ENCODE measurements at places on chromosomes 3 and 15.

DNA sequence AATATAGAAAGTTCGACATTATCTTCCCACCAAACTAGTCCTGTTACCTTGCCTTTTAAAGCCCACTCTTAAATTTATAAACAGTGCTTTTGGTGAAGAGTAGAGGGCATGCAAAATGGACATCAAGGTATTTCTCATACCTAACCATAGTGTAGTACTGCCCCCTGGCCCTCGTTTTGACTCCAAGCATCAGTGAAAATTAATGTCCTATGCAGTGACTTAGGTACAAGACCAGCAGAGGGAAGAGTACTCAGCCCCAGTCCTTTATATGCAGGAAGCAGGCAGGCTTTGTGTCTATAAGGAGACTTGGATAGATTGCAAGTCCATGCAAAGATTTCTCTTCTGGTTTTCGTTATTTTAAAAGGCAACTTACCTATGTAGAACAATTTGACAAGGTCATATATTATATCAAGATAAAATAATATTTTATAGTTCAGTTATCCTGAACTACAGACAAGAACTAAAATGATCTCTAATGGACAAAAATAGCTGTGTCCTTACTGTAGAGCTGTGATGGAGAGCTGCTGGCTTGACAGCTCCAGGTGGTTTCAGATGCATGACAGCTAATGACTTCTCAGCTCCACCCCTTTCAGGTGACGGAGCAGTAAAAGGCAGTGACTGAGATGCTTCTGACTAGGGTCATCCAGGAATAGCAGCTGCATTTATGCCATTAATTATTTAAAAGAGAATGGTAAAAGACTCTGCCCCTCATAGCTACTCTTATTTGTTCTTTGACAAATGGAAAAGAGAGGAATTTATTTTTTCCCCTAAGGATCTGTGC is 646.1 kb downstream of the SQOR start:
- no peak for DNase-seq

DNA sequence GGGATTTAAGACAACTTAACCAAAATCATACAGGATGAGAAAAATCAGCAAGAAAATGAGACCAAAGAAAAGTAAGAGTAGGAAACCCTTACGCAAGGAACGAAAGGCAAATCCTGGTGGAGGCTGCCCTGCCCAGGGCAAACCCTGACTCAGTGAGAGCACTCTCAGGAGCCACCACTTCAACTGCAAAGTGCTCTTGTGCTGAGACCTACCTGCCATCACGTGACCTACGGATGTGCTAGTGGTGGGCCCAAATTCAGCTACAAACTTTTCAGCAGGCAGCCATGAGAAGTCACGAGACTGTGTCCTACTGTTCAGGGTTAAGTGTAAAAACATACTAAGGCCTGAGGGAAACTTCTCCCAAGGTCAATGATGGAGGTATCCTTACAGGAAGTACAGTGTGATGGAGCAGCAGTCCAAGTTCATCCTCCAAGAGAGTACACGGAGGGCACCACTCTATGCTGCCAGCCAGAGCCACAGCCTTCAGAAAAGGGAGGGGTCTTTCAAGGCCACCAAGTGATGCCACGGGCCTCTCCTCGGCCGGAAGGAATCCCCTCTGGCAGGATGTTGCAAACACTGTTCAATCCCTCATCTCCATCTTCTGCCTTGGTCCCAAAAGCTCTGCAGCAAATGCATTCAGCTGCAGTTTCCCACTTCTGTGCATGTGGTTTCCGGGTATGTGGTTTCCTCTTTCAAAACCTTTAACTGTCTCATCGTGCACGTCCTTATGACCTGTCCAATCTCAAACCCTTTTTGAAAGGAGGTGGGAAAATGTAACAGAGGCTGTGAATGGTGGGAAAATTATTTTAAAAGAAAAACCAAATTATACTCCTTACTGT is 9.5 kb downstream of the CHSY1 start:
- no peak for DNase-seq

DNA sequence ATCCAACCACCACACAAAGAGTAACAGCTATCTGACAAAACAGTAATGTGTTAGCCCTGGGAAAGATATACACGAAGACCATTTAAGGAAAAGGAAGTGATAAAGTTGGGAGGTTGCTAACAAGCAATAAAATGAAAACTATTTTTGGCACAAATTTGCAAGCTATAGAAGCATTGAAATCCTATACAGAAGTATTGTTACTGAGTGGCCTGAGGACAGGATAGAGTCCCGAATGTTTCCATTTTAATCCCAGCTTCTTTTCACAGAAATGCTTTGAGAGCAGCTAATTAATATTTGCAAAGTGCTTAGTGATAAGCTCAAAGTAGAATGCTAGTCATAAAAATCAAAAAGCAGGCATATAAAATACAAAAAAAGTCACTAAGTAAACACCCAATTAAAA is 51.5 kb downstream of the RAD18 start:
- DNase-seq: no peak

DNA sequence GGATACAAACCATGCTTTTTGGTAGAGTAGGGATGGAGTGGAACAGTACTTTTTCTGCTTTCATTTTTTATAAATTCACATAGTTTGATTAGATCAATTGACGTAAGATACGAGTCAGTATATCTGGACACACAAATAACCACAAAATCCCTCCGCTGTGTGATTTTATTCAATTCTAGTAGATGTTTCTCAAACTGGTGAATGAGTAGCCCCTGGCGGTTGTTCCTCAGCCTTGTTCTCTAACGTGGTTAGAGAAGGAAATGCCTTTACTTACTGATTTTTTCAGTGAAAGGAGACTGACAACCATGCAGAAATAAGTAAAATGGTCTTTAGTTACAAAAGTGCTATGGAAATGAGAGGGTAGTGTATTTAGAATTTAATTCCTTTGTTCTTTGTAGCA is 161.0 kb downstream of the TCF12 start:
- DNase-seq: no peak

DNA sequence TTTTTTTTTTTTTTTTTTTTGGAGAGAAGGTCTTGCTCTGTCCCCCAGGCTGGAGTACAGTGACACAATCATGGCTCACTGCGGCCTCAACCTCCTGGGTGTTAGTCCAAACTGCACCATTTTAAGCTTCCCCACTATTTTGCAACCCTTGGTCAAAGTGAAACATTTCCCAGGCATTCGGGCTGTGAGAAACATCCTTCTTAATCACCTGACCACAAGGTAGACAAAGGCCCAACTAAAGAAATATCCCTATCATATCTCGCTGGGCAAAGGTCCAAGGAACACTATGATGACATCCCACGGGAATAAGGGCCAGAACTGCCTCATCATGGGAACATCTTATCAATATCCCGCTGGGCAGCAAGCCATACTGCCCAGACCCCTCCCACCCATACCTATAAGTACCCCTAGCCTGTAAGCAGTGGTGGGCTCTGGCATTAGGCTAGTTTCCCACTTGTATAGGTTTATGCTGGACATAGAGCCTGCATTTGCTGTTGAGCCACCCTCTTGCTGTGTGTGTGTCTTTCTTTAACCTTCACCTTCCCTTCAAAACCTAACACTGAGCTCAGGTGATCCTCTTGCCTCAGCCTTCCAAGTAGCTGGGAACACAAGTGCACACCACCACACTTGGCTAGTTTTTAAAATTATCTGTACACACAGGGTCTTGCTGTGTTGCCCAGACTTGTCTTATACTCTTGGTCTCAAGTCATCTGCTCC is 95.2 kb downstream of the SEMA5B start:
- DNase-seq: peak; percentile 89

- no peak for DNase-seq
These were observed 76.8 kb downstream of the IMPG2 start for GRCh38 chr3:101243285-101244211.

- no peak for DNase-seq
These were observed 86.6 kb downstream of the SNRK start for GRCh38 chr3:43372809-43373559.

DNA sequence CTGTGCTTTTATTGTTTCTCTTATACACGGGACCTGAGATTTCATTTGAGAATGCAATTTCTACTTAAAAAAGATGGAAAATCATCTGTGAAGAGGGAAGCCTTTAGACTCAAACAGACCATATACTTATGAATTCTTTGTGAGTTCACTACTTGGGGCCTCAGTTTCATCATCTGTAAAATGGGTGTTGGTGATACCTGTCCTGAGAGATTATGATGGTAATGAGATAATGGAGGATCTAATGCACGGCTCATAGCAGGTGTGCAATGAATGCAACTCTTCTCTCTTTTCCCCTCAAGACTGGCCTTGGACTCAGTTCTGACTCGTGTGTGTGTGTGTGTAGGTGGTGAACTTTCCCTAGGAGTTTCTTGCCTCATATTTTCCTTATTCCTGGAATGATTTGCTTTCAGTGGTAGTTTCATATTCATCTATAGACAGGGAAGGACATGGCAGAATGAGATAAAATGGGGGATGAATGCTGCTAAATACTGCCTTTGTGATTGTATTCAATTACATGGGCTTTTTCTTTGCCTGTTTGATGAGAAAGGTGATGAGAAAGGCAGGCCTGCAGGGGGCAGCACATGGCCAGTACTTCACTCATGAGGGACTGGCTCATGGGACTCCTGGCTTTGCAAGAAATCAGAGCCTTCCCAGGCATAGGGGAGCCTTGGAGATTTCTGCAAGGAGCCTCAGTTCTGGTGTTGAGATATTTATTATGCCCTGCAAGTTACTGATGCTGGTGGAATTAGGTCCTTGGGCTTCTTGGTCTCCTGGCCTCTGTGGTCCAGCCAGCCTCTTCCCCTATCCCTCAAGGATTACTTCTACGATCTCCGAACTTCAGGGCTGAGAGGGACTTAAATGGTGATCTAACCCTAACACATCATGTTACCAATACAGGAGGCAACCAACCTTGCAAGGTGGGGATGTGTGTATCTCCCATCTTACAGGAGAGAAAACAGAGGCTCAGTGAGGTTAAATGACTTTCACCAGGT is 70.7 kb downstream of the RPLP1 start:
- peak; percentile 68 for DNase-seq

DNA sequence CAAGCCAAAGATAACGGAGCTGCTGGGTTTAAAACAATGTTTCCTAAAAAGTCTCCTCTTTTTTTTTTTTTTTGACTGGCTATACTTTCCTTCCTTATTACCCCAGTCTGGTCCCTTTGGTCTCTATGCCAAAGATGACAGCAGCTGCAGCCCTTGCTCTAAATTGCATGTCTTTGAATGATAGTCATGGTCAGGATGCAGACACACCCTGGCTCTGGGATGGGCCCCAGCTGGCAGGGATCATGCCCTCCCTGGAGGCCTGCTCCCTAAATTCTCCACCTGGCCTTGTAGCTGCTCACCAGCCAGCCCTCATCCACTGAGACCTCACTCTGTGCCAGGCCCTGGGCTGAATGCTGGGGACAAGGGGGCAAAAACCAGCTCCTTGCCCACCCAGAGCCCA is 95.8 kb downstream of the MESD start:
- no peak for DNase-seq

GRCh38 chr15:64990168-64990470 is 405 bp upstream of the SPG21 start:
- DNase-seq: no peak

Data from NCI-H226 (cell line).